ENCODE measurements at places on chromosomes 16 and 17.

DNA sequence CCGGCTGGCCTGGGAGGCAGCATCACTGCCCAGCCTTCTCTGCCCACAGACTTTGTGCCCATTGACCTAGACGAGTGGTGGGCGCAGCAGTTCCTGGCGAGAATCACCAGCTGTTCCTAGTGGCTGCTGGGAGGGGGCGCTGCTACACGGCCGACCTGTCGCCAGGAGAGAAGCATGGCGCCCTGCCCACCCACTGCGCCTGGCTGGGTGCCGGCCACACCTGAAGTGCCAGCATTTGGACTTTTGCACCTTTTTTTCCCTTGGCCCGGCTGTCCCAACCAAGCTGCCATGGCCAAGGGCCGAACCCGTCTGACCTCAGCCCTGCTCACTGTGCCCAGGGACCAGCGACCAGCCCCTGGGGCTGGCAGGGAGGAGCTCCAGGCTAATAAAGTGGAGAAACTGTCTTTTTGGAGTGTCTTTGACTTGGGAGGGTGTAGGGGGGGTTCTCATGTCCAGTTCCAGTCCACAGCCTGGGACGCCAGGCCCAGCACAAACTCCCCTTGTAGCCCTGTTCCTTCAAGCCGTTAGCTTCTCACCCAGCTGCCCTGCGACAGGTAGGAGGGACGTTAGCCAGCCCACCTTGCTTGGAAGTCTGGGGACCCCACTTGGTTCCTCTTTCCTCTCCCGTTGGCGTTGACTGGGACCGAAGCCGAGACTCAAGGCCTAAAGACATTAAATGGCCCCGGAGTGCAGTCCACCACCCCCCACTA lies 939 bp upstream of the WDR90 start:
- DNase-seq, result peak; percentile 54

DNA sequence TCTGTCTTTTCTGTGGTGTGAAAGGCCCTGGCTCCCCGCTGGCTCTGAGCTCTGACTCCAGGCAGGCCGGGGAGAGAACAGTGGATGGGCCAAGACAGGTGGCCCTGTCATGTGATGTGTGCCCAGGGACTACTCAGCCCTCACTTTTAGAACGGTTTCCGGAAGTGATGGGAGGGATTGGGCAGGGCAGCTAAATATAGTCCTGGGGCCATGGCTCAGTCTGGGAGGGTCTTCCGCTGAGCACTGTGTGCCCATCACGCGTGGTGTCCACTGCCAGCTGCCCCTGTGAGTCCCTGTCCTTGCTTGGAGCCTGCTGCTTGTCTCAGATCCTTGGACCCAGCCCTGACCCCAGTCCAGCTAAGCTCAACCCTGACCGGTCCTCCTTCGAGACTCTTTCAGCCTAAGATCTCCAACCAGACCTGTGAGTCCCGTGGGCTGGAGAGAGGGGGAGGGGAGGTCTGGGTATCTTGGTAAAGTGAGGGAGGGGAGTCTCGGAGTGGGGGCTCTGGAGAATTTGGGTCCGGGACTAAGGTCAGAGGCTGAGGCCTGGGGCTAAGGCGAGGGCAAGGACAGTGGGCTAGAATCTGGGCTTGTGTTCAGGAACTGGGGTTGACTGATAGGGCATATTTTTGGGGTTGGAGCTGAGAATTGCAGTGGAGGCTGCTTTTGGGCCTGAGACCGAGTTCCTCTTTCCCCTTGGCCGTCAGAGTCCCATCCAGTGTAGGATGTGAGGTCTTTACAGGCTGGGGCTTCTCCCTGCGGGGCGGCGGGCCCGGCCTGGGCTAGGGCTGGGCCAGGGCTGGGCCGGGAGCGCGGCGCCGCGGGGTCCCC lies at the start of gene TRIM72:
Gene TRIM72 (plus strand): TSS at position 243 of the 831 bp plus-strand sequence. CDS start 620 bp downstream, outside the sequence.
- no peak for DNase-seq

DNA sequence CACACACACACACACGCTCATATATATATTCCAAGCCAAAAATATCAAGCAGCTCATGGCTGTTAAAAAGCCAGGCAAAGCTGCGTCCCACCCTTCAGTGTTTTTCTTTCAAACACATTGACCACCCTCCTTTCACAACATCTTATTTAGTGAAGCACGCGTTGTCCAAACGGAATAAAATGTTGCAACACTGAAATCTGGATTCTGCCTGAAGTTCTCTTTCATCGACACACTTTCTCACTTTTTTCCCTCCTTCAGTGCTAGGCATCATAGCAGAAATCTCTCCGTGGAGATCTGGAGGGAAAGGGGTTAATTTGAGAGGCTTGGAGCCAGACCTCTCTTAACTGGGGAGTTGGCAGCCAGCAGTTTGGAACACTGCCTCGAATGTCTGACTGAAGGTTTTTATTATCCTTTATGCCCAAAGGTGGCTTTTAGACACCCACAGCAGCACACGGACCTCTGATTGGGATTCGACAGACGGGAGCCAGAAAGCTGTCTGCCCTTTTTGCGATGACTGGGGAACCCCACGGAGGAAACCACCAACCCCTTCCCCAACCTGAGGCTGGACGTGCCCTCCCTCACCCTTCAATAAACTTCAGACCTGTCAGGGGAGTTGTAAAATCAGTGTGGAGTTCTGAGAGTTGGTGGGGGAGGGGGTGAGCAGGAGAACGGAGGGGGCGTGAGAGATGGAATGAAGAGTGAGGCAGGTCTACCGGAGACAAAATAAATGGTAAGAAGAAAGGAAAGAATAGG lies 833.6 kb upstream of the SOX9 start:
- DNase-seq, result no peak

- peak; percentile 71 for DNase-seq
These were observed 62.8 kb downstream of the GRB7 start for GRCh38 chr17:39800540-39800939.

DNA sequence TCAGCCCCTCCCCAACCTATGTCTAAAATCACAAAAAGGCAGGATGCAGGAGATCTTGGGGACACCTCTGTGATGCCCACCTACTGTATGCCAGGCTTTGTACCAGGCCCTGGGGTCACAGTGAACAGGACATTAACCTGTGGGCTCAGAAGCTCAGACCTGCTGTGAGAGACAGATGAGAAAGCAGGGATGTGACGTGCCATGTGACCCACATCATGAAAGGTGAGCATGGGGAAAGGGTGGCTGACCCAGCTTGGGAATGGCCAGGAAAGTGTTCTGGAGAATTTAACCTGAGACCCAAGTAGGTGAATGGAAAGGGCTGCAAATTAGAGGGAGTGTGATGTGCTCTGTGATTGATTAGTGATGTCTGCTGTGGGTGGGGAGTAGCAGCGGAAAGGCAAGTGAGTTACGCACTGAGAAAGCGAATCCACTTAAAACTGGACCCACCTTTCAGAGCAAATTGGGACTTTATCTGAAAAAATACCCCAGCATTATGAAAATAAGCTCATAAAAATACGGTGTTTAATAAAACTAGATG lies 132.2 kb downstream of the IRF8 start:
- no peak for DNase-seq

DNA sequence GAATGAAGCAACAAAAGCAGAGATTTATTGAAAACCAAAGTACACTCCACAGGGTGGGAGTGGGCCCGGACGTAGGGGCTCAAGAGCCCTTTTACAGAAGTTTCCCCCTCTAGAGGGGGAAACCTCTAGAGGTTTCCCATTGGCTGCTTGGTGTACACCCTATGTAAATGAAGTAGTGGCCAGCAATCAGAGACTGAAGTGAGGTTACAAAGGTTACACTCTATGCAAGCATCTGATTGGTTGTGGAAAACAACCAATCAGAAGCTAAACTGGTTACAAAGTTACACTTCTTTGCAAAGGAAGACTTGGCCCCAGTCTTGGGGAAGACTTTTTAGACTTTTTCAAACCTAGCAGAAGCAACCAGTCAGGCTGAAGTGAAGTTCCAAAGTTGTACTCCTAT lies 27.1 kb downstream of the CRAMP1 start:
- DNase-seq, result no peak
